ENCODE measurements at places on chromosomes 4 and X.

DNA sequence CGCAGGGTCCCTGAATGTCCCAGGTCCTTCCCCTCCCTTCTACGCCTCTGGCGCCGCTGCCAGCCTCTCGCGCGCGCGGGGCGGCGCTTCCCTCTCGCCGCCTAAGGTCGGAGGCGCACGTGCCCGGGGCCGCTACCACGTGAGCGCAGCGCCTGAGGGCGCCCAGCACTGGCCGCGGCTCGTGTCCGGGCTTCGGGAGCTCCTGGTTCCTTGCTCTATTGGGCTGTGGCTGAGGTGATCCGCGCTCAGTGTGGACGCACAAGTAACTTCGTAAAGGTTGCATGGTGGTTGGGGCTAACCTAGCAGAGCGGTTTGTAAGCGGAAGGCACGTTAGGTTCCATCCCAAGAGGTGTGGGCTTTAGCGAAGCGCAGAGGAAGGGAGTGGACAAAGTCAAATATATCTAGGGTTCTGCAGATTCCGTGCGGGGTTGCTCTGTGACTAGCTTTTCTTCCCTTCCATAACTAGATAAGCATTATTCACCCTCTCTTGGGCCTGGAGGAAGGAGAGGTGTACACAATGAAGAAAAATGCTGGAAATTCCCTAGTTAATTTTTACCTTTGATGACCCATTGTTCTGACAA lies 1.8 kb downstream of the TLL1 start:
- no peak for DNase-seq

DNA sequence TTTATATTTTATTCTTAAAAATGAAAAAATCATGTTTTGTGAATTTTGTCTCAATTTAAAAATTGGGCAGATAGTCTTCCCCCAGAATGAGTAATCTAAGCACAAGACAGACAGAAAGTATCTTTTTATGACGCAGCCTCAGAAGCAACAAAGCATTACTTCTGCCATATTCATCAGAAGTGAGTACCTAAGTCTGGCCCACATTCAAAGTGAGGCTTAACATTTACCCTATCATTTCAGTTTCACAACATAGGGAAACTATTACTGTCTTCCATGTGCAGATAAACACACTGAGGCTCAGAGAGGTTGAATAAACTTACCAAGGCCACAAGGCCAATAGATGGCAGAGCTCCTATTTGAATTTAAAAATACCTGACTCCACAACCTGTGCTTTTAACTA lies 4.4 kb upstream of the PRDX4 start:
- no peak for DNase-seq

- no peak for DNase-seq
These were observed 312.7 kb downstream of the SPRY1 start for GRCh38 chr4:123709336-123709735.

GRCh38 chr4:15884666-15885065 lies 53.9 kb downstream of the FGFBP1 start:
- DNase-seq, result no peak

GRCh38 chr4:80017125-80017854 lies 55.7 kb downstream of the ANTXR2 start:
- DNase-seq, result no peak

DNA sequence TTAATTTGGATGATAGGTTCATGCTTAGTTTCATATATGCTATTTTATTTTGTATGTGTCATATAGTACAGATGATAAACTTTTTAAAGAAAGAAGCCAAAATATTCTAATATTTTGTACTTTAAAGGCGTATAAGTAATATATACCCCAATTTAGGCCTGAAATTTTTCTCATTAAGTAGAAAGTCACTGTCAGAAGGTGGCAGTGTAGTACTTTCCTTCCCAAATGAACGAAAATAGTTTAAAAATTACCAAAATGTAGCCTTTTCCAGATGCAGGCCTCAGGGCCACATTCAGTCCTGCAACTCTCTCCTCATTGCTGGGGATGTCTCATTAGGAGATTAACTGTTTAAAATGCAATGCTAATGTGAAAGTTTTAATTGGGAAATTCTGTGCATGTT lies 1263.6 kb downstream of the C4orf33 start:
- peak; percentile 20 for DNase-seq
